NCI-H774 (cell line): ENCODE measurements at places on chromosomes 1 and 21.

DNA sequence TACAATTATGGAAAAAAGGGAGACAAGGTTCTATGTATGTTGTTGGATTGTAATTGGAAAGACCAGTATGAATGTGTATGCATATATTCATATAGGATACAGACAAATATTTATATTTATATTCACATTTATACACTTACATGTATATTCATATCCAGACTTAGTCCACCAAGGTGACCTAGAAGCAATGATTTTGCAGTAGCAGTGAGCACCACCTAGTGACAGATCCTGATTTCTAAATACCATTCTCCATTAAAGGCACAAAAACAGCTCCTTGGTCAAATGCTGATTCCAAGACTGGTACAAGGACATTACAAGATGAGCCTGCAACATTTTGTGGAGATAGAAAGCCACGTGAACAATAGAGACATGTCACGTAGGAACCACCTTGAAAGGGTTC is 153.4 kb downstream of the SDCCAG8 start:
- DNase-seq: no peak

- no peak for DNase-seq
These were observed 60.8 kb upstream of the PRKACB start for GRCh38 chr1:84083307-84083706.

DNA sequence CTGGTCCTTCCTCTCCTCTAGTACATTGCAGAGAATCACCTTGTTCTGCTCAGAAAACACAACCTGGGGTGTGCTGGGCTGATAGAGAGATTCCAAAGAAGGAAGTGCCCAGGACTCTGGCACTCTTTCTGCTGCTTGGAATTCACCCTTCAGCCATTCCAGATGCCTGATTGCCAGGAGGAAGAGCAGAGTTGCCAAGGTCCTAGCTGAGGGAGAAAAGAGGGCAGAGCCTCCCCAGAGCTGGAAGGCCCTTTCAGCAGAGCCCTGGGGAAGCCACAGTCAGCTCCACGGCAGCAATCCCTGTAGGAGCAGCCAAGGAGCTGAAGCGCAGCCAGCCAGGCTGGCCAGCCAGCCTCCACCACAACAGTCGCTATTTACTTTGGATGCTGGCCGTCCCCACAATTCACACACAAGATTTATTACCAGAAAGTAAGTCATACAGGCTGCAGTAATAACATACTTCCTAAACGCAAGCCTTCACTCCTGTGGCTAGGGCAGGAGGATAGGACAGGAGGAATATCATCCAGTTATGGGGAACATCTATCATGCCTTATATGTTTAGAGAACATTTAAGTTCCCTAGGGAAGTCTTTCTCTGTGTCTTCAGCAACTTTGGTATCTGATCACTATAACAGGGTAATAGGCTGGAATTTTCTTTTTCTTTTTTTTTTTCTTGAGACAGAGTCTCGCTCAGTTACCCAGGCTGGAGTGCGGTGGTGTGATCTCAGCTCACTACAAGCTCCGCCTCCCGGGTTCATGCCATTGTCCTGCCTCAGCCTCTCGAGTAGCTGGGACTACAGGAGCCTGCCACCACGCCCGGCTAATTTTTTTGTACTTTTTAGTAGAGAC is 36.6 kb upstream of the SLC44A3 start:
- no peak for DNase-seq

DNA sequence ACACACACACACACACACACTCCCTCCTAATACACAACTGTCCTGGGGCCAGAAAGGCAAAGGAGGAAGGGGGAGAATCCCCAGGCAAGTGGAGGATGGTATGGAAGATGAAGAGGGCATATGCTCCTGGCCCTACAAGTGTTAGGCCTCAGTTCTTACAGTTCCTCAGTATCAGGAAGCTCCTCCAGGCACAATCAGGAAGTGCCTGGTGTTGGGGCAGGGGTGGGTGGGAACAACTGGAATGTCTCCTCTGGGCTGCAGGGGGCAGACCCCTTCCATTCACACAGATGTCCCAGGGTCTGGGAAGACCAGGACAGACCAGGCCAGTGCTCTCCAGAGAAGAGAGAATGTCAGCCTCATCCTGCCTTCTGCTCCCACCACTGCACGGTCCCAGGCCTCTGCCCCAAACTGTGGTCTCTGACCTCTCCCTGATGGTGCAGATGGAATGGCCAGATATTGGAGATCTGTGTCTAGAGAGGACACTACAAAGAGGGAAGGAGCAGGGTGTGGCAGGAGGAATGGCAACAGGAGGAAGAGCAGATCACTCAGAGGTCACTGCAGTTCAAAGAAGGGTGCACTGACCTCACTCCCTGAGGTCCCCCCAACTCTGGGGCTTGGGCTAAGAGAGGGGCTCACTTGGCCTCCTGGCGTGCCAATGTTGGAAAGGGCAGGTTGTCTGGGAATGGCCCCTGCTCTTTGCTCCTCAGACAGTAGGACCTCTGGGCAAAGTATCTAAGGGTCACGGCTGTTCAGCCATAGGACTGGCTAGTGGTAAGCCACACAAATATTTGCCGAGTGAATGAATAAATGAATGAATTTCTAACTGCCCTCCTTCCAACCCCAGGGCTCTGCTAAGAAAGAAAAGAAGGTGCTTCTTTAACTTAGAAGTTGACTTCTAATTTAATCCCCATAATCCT is 2.5 kb upstream of the DENND2D start:
- no peak for DNase-seq

DNA sequence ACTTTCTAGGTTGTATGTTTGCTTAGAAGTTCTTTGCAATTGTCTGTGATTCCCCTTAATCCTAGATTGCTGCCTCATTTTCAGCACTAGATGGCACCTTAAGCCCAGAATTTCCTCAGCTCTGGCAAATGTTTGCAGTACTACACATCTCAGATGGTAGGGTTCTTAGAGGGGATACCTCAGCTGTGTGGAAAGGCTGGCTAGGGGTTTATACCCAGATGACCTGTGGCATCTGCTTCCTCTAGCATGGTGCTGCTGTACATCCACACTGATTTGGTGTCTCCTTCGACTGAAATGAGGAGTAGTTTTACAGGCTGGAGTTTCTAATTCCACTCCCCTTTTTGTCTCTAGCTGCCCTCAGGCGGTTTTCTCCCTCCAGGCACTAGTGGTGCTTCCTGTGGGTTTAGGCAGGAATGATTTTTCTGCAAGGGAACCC is 23.5 kb downstream of the ASB17 start:
- no peak for DNase-seq

GRCh38 chr1:161197560-161198193 is 1.2 kb downstream of the ADAMTS4 start:
- no peak for DNase-seq

DNA sequence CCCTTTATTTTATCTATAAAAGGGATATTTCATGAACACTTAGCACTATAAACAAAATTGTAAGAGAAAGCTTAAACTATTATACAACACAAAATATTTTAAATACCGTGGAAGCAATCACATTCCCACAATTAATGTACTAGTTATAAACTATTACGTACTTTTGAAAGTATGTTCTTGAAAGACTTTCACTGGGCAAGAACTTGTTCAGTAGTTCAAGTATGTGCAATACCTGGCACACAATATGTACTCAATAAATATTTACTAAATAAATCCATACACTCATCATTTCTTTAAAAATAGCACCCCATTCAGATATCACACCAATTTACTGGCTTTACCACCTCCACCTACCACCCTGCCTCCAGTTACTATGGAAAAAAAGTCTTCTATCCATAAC is 12.6 kb upstream of the FMO2 start:
- no peak for DNase-seq

GRCh38 chr1:167638064-167638463 is 8.0 kb downstream of the RCSD1 start:
- DNase-seq: no peak

GRCh38 chr1:236301080-236301957 is 19.6 kb upstream of the ERO1B start:
- DNase-seq: peak; percentile 78

GRCh38 chr21:37580666-37581065 is 214.1 kb downstream of the DYRK1A start:
- DNase-seq: no peak

- no peak for DNase-seq
These were observed 26.9 kb upstream of the C1orf21 start for GRCh38 chr1:184359909-184360308.

- DNase-seq: no peak
These were observed 4.1 kb upstream of the EPS8L3 start for GRCh38 chr1:109767637-109768334.

DNA sequence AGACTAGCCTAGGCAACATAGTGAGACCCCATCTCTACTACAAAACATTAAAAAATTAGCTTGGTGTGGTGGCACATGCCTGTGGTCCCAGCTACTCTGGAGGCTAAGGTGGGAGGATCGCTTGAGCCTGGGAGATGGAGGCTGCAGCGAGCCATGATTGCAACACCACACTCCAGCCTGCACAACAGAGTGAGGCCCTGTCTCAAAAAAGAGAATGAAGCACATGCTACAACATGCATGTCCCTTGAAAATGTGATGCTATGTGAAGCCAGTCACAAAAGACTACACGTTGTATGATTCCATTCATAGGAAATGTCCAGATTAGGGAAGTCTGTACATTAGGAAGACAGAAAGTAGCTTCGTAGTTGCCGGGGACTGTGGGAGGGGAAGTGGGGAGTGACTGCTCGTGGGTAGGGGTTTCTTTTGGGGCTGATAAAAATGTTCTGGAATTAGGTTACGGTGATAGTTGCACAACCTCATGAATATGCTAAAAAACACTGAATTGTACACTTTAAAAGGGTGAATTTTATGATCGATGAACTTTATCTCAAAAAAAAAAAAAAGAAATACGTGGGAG is 202.1 kb downstream of the KAZN start:
- no peak for DNase-seq

GRCh38 chr1:17958704-17959103 is 148.9 kb upstream of the IGSF21 start:
- no peak for DNase-seq

- no peak for DNase-seq
These were observed 66.0 kb downstream of the VCAM1 start for GRCh38 chr1:100785470-100786052.

GRCh38 chr1:79497193-79497773 is 490.8 kb upstream of the ADGRL4 start:
- peak; percentile 6 for DNase-seq
